ENCODE measurements at places on chromosomes 12 and 14.

DNA sequence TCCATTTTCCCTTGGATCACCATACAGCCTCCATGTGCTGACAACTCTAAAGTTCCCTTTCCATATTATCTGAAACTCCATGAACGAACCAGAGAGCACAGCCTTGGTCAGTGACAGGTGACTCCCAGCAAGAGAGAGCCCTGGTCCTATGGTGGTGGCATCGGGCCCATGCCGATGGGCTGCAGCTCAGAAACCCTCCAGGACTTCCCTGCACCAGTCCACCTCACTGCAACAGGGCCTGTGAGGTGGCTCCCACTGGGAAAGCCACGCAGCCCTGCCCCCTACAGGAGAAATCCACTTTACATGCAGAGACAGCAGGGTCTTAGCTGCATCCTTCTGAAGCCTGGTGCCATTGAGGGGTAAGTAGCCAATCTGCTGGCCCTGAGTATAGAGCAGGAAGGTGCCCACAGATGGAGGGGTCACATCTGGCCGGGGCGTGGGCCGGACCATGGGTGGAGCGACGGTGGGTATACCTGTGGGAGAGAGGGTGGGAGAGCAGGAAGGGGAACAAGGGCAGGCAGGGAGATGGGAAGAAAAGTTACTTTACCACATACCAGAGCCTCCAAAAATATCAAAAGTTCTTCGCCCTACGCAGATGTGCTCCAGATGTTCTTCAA lies 24.7 kb downstream of the RTRAF start:
- DNase-seq = no peak

DNA sequence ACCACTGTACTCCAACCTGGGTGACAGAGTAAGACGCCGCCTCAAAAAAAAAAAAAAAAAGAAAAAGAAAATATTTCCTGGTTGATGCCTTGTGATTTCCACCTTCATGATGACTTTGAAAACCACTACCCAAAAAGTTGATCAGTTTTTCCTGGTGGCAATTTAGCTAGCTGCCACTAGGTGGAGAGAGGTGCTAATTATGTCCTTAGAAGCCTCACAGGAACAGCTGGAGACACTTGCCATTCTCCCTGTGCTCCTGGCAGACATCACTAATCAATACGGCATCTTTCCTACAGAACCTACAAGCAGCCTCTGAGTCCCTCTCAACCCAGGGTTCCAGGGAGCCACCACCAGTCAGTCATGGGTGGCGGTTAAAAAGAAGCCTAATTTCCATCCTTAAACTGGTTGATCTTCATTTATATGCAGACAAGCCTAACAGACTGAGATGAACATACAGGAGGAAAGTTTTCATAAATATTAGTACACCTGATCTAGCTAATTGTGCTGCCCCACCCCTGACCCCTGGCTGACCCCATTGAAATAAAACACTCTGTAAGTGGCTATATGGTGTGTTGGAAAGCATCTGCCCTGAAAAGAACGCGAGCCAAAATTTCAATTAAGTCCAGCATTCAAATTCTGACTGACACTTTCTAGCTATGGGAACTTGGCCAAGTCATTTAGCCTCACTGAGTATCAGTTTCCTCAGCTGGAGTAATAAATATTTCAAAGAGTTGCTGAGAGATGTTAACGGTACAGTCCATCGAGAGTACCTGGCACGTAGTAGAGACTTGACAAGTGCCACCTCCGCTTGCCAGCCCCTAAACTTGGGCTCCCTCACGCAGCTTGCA lies 6.2 kb upstream of the OAS1 start:
- no peak for DNase-seq

DNA sequence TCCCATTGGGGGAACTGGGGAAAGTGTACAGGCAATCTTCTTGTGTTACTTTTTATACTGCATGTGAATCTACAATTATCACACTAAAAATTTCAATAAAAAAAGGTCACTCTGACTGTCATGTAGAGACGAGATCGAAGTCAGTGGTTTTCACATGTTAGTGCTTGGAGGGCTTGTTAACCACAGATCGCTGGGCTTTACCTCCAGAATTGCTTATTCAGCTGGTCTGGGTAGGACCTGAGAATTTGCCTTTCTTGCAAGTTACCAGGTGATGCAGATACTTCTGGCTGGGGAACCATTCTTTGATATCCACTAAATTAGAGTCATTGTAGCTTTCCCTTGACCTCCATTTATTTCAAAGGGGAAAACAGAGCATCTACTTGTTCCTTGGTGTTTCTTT lies 62.8 kb upstream of the SLC38A4 start:
- DNase-seq = no peak

- no peak for DNase-seq
Measured at GRCh38 chr14:105602243-105602750, 75.9 kb downstream of the TMEM121 start.

GRCh38 chr12:40834321-40834720 lies 142.1 kb downstream of the CNTN1 start:
- DNase-seq = no peak

GRCh38 chr12:25549120-25549519 lies 4.0 kb downstream of the LMNTD1 start:
- no peak for DNase-seq
